ENCODE measurements at places on chromosomes 2 and 18. TPM values are rescaled to one million over a fixed set of nuclear protein-coding genes. Genes with fewer than 3 reads are reported as not detected.

MROH2A gene
- total RNA-seq = not detected

KIAA2012 gene
- total RNA-seq = not detected

OTX1 gene
- not detected for total RNA-seq

DPY30 gene
- 37.3 TPM for total RNA-seq

All from left cardiac atrium (tissue), 4 donors.